Activated B cell treated with CpG ODN at 0.5 μM for 24 hours (primary cell): ENCODE measurements at places on chromosomes 3 and 15.

- no peak for DNase-seq
Observed at GRCh38 chr3:207973-208372, 11.4 kb downstream of the CHL1 start.

DNA sequence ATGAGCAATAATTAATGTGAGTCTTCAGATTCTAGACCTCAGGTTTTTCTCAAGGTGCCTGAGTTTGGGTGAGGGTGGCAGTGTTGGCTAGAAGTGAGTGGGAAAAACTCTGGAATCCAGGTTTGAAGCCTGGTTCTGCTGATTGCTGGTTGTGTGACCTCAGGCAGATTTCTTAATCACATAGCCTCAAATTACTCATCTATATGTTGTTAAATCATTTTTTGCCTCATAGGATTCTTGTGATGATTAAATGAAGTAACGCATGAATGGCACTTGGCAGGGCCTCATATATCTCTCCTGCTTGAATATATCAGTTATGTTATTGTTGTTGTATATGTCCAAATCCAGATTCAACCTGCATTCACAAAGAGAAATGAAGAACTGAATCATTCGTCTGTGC, 60.5 kb downstream of the NR2F2 start:
- DNase-seq: no peak

- DNase-seq: no peak
Observed at GRCh38 chr3:45942051-45942825, 1.0 kb upstream of the CXCR6 start.

GRCh38 chr3:50610992-50611463, 546 bp downstream of the CISH start:
- no peak for DNase-seq

- no peak for DNase-seq
Observed at GRCh38 chr3:187403768-187404288, 35.6 kb downstream of the RTP4 start.

DNA sequence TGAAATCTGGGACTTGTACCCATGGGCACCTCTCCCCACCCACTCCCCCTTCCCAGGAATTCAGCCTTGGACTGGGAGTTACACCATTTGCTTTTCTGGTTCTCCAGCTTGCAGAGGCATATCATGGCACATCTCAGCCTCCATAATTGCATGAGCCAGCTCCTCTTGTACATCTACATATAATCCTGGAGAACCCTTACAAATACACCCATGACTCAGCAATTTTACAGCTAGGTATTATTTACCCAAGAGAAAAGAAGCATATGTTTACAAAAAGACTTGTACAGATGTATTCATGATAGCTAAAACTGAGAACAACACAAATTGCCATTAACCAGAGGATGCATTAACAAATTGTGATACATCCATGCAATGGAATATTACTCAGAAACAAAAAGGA, 58.4 kb downstream of the RPLP1 start:
- DNase-seq: no peak

DNA sequence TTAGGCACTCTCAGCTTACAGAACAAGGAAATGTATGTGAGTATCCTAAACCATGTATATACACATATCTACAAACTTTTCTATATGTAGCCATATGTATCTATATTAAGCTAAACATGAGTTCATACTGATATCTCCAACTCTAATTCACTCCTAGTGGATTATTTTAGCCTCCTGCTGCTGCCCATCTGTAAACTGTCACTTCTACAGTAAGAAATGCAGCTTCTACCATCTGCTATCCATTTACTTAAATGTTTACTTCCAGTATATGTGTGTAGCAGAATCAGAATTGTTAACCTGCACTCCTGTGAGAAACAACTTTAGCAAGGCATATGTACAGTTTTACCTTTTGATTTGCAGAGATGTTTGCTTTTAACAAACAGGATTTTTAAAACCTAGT, 478.5 kb upstream of the CBLB start:
- no peak for DNase-seq

DNA sequence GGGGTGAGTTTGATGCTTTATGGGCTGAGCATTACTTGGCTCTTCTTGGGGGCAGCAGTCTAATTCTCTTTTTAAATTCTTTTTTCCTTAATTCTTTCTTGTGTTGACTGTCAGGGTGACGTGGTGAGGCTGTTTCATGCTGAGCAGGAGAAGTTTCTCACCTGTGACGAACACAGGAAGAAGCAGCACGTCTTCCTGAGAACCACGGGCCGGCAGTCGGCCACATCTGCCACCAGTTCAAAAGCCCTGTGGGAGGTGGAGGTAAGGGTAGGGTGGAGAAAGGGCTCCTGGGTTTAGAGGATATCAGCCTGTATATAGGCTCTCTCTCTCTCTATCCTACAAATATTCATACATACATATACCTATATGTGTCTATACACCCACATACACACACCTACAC, 152.3 kb downstream of the ITPR1 start:
- no peak for DNase-seq

- DNase-seq: no peak
Observed at GRCh38 chr15:101810876-101811275, 1.1 kb upstream of the OR4F15 start.

DNA sequence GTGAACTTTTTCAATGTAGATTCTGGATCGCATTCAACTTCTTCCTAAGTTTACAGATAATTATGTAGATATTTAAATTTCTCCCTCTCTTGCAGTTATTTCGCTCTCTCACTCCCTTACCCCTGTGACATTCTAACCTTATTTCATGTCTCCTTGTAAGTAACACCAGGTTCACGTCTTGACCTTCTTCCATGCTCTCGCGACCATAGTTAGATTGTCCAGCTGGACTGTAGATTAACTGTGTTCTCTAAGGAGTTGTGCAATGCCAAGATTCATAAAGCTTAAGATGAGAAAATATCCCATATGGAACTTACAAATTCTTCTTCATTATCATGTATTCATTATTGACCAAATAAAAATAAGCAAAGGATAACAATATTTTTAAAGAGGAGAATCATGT, 430.5 kb downstream of the GABRG3 start:
- no peak for DNase-seq

DNA sequence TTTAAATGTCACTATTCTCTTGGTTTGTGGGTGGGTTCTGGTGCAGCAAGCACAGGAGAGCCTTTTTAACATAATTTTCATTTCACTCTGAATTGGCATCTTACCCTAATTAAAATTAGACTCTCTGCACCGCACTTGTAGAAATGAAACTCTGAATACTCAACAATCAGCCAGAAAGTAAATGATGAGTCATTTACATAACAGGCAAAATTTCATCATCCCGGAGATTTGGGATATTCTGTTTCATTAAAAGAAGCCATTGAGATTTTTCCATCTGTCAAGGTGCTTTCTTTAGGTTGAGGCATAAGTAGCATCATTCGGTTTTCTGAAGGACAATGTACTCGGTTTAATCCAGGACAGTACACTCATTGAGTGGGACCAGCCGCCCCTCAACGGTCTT, 111.0 kb downstream of the RFTN1 start:
- no peak for DNase-seq

DNA sequence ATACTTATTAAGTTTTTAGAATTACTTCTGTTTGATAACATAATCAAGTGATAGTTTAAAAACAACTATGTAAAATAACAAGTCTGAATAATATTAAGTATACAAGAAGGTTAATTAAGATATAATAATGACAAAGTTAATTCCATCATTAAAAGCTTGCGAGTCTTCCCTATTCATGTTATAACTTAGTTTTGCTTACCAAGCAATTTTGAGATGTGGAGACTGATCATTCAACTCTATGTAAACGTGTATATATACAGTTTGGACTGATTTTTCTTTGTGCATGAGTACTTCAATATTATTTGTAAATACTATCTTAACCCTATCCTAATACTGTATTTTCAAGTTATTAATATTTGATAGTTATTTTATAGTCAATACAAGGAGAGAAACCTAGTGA, 870.9 kb downstream of the GBE1 start:
- DNase-seq: no peak

- no peak for DNase-seq
Observed at GRCh38 chr3:129888771-129889170, 4.7 kb downstream of the TMCC1 start.

GRCh38 chr3:186669378-186670084, 3.7 kb downstream of the HRG start:
- no peak for DNase-seq

- no peak for DNase-seq
Observed at GRCh38 chr3:174822320-174822719, 36.8 kb upstream of the NAALADL2 start.

DNA sequence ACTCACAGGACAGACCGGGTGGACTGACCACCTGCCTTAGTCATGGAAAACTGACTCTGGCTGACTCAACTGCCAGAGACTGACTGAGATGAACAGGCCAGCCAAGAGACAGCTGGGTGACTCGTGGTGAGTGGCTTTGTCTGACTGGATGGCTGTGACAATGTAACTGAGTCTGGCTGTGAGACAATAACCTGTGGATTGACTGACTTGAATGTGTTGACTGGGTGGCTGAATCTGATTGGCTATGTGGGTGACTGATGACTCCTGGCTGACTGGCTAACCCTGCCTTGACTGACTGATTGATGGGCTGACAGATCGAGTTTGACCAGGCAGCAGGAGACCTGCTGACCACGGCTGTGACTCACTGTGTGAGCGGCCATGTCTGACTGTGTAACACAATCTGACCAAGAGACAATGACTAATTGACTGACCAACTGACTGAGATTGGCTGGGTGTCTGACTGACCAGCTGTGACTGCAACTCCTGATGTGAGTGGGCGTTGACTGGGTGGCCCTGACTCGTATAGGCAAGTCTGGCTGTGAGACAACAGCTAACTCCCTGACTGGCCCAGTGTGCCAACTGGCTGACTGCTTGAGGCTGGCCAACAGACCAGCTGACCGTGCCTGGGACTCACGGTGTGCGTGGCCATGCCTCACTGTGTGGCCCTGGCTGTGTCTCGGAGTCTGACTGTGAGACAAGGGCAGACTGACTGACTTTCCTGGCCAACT, 509.1 kb downstream of the SHQ1 start:
- DNase-seq: no peak

- DNase-seq: no peak
Observed at GRCh38 chr15:82792068-82792467, 13.8 kb downstream of the FSD2 start.

- no peak for DNase-seq
Observed at GRCh38 chr3:165159760-165160421, 36.3 kb downstream of the SLITRK3 start.

- no peak for DNase-seq
Observed at GRCh38 chr3:155869691-155870090, 759 bp upstream of the GMPS start.

- no peak for DNase-seq
Observed at GRCh38 chr3:30522476-30522875, 83.9 kb upstream of the TGFBR2 start.

GRCh38 chr3:42139621-42140453, 48.7 kb downstream of the TRAK1 start:
- DNase-seq: no peak

DNA sequence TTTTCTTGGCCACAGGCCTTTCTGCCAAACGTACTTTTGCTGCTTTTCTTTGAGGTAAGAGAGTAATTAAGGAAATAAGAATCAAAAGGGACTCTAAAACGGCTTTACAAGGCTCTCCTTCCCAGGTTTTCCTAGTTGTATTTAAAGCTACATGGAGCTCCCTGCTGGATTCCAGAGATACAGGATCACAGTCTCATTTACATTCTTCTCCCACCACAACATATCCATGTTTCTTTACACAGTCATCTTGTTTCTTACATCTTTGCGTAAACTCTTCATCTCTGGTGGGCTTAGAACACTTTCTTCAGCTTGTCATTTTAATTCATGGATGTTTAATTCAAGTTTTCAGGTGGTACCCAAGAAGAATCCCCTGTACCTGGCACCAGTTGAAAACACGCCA, 117.6 kb upstream of the BFSP2 start:
- no peak for DNase-seq

GRCh38 chr3:186772281-186772694, 11.1 kb upstream of the EIF4A2 start:
- no peak for DNase-seq

DNA sequence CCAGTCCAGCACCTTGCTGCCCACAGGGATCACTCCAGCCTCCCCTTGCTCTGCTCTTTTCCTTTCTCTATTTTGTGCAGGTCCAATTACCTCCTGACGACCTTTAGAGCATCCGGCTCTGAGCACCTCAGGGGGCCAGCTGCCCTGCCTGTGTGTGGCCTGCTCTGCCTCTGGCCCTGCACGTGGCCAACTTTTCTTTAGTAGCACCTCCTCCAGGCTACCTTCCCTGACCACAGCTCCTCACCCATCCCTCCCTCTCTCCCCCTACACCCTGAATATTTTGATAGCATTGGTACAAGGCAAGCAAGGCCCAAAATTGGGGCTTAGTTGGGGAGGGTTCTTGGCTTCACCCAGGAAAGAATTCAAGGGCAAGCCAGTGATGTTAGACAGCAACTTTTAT, 66.9 kb upstream of the PRR20G start:
- no peak for DNase-seq

- DNase-seq: no peak
Observed at GRCh38 chr15:57405133-57405532, 28.8 kb downstream of the CGNL1 start.

- no peak for DNase-seq
Observed at GRCh38 chr3:155917781-155918180, 47.3 kb downstream of the GMPS start.

- no peak for DNase-seq
Observed at GRCh38 chr15:43440721-43441281, 52.2 kb downstream of the TP53BP1 start.

- DNase-seq: no peak
Observed at GRCh38 chr3:52084216-52084945, 28.0 kb upstream of the DUSP7 start.

GRCh38 chr3:102722317-102722716, 287.5 kb downstream of the ZPLD1 start:
- no peak for DNase-seq

- DNase-seq: no peak
Observed at GRCh38 chr15:60375306-60375705, 22.5 kb downstream of the ANXA2 start.

GRCh38 chr3:30470496-30470895, 135.9 kb upstream of the TGFBR2 start:
- DNase-seq: no peak

DNA sequence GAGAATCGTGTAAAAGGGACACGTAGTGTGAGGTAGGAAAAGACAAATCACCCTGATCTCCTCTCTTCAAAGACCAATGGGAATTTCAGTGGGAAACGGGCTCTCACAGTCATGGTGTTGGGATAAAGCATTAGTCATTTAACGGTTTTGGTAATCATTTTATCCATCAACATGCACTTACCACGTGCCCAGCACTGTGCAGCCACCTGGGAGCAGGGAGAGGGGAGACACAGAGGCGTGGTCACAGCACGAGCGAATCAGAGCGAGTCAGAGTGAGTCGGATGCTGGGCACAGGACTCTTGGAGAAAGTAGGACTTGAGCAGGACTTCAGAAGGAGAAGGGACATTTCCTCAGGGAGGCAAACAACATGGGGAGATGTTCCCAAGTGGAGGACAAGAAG, 130.8 kb downstream of the MINAR1 start:
- DNase-seq: no peak

- DNase-seq: no peak
Observed at GRCh38 chr3:185900228-185900627, 37.6 kb downstream of the TRA2B start.
